ENCODE measurements at places on chromosomes 6 and 20. TPM values are rescaled to one million over a fixed set of nuclear protein-coding genes. Genes with fewer than 3 reads are reported as not detected.

The SLC18B1 gene
- total RNA-seq = 5.6 TPM

The KIZ gene
- 9.5 TPM for total RNA-seq

The ANGPT4 gene
- total RNA-seq = 0.05 TPM

The HMGCLL1 gene
- total RNA-seq = 0.93 TPM

The PRR18 gene
- 2.8 TPM for total RNA-seq

The BCAS1 gene
- under 0.01 TPM for total RNA-seq

The CST7 gene
- total RNA-seq = 1.8 TPM

The AIF1 gene
- 46.8 TPM for total RNA-seq

The PRL gene
- not detected for total RNA-seq

The LY6G6D gene
- not detected for total RNA-seq

The TRAPPC3L gene
- 0.19 TPM for total RNA-seq

The NMBR gene
- not detected for total RNA-seq

The RBM24 gene
- 0.42 TPM for total RNA-seq

The TRIM15 gene
- 1.6 TPM for total RNA-seq

The SIGLEC1 gene
- 7.5 TPM for total RNA-seq

The CCN6 gene
- not detected for total RNA-seq

The MYT1 gene
- total RNA-seq = 6.5 TPM

The PGC gene
- not detected for total RNA-seq

The TMEM74B gene
- total RNA-seq = 0.42 TPM

The HLA-DRA gene
- 82.1 TPM for total RNA-seq

The SLC26A8 gene
- total RNA-seq = 0.33 TPM

The GDAP1L1 gene
- not detected for total RNA-seq

The TSPO2 gene
- 64.9 TPM for total RNA-seq

The SLC17A4 gene
- 27.3 TPM for total RNA-seq

The FILIP1 gene
- 2.8 TPM for total RNA-seq

The DZANK1 gene
- total RNA-seq = 0.84 TPM

The RIPK1 gene
- total RNA-seq = 14.0 TPM

The THEMIS gene
- total RNA-seq = 0.59 TPM

The SLPI gene
- total RNA-seq = 60.1 TPM

The CALHM5 gene
- total RNA-seq = 0.59 TPM

The SLC22A7 gene
- 143 TPM for total RNA-seq

The RAET1L gene
- not detected for total RNA-seq

The ARFGEF3 gene
- total RNA-seq = 0.19 TPM

The CEP85L gene
- total RNA-seq = 6.4 TPM

The CRISP2 gene
- total RNA-seq = not detected

The EYA4 gene
- 0.50 TPM for total RNA-seq

The CRISP3 gene
- total RNA-seq = 0.08 TPM

The HEBP2 gene
- total RNA-seq = 5.6 TPM

The SERPINB6 gene
- total RNA-seq = 24.0 TPM

The VAPB gene
- total RNA-seq = 21.7 TPM

The PAX1 gene
- not detected for total RNA-seq

The ABCF1 gene
- total RNA-seq = 33.9 TPM

The BPI gene
- total RNA-seq = 0.08 TPM

The TXLNB gene
- total RNA-seq = 0.17 TPM

The DACT2 gene
- total RNA-seq = 0.42 TPM

The CLDN20 gene
- total RNA-seq = not detected

The DEFB132 gene
- total RNA-seq = not detected

The ASCC3 gene
- total RNA-seq = 32.7 TPM

The ABHD16B gene
- total RNA-seq = not detected
